PC-3 (cell line): ENCODE measurements at places on chromosomes 12 and 14.

DNA sequence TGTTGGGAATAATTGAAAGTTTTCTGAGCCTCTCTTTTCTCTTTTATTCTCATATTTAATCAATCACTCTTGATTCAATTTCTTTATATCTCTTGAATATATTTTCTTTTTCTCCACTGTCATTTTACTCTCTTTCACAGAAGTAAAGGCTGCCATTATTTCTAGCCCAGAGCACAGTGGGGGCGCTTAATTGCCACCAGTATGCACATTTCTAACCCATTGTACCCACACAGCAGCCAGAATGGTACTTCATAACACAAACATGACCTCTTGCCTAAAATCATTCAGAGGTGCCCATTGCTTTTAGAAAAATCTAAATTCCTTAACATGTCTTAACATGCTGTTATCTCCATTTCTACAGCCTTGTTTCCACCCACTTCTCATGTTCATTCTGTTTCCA lies 190.2 kb upstream of the LMO3 start:
- DNase-seq, result no peak

- no peak for DNase-seq
Measured at GRCh38 chr14:86533834-86534233, 1003.9 kb downstream of the FLRT2 start.

GRCh38 chr14:74586681-74587362 lies 25.2 kb downstream of the LTBP2 start:
- no peak for DNase-seq

DNA sequence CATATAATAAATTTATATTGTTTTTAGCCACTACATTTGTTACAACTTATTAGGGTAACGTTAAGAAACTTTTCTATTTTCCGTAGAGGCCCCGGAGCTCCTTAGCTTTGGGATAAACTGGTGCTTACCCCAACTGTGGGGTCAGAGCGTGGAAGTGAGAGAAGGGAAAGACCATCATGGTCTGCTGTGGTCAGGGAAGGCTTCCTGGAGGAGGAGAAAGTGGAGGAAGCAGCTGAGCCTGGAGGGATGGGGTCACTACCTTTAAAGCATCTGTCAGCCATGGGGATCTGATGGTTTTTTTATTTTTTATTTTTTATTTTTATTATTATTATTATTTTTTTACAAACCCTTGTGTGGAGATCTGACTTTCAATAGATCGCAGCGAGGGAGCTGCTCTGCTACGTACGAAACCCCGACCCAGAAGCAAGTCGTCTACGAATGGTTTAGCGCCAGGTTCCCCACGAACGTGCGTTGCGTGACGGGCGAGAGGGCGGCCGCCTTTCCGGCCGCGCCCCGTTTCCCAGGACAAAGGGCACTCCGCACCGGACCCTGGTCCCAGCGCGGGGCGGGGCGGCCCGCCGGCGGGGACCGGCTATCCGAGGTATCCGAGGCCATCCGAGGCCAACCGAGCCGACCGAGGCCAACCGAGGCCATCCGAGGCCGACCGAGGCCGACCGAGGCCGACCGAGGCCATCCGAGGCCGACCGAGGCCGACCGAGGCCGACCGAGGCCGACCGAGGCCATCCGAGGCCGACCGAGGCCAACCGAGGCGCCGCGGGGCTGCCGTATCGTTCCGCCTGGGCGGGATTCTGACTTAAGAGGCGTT lies 1101.2 kb upstream of the TMEM132C start:
- peak; percentile 82 for DNase-seq

DNA sequence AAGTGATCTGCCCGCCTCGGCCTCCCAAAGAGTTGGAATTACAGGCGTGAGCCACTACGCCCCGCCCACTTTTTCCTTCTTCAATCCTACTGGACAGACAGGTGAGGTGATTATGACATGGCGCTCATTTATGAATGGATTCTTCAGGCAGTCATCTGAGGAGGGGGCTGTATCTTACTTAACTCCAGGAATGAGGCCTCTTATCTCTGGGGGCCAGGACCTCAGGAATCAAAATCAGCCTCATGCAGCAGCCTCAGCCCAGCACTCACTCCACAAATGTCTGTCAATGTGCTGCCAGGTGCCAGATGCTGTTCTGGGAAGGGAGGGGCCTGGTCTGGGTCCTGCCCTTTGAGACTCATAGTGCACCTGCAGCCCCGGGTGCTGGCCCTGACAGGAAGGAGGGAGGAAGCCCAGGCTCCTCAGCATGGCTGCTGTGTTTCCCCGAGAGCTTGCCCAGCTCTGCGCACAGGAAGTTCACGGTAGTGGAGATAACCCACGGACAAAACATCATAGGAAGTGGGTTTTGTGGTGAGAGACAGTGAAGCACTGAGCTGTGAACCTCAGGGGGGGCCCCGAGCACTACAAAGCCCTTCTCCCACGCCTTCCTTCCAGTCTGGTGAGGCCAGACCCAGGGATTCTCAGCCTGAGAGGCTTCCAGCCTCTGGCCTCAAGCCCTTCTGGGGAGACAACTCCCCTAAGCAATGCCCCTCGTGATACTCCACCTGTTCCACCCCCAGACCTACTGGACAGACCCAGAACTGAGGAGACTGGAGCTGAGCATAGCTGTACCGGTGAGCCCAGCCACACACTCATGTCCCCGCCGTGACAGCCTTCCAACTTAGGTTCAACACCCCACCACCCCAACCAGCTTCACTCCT lies 22.3 kb downstream of the GALNT6 start:
- no peak for DNase-seq

DNA sequence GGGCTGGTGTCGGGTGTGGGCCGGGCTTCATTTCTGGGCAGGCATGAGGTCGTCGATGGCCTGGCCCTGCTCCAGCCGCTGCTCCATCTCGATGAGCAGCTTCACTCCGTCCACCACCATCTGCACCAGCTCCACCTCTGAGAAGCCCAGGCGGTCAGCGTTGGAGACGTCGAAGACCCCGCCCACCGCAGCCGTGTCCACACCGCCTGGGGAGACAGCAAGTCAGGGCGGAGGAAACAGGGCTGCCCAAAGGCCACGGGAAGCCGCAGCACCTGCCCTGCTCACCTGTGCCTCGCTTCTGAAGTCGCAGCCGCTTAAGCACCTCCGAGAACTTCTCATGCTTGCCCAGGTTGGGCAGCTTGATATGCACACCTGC lies 2.8 kb downstream of the CKB start:
- DNase-seq, result no peak

DNA sequence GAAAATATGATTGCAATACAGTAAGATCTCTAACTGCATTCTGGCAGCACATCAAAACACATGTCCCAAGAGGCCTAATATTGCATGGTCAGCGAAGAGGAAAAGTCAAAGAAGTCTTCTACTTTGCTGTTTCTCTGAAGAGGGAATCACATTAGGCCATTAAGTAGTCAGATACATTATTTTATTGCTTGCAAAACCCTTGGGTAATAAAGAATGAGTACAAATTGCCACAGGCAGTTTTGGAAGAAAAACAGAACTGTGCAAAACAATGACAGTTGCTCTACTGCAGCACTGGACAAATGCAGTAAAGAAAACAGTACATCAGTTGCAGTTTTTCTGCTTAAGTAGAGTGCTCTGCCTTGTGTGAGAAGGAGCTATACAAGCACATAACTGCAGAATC lies 211.9 kb downstream of the MED13L start:
- no peak for DNase-seq

DNA sequence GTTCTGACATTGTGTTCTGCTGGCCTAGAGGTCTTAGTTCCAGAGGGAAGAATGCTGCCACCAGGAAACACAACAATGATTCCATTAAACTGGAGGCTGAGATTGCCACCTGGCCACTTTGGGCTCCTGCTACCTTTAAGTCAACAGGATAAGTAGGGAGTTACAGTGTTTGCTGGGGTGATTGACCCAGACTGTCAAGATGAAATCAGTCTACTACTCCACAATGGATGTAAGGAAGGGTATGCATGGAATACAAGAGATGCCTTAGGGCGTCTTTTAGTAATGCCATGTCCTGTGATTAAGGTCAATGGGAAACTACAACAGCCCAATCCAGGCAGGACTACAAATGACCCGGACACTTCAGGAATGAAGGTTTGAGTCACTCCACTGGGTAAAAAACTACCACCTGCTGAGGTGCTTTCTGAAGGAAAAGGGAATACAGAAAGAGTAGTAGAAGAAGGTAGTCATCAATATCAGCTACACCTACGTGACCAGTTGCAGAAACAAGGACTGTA lies 852.6 kb downstream of the LRFN5 start:
- DNase-seq, result no peak

DNA sequence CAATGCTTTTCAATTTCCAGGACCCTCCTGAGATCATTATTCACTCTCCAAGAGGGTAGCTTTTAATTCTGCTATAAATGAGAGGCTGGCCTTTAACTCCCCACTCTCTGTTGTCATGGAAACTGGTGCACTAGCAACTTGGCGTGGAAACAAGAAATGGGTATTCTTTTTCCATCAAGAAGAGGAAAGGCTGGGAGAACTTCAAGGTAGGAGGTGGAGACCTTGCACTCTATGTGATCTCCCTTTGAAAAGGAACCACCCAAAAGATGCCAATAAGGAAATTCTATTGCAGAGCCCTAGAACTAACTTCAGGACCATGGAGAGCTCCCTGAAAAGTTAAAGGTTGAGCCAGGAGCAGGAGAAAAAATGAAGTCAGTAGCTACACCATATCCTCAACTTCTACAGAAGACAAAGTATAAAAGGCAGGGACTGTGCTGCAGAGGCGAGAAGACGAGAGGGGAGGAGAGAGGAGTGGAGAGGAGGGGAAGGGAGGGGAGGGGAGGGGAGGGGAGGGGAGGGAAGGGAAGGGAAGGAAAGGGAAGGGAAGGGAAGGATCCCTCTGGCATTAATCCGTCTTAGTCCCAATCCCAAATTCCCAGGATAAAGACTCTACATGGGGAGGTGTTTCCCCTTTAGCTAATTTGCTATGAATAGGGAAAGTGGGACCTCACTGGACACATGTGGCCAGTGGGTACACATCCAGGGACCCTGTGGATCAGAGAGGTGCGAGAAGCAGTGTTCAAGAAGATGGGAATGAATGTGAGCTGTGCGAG lies 46.7 kb upstream of the FICD start:
- DNase-seq, result peak; percentile 68

- DNase-seq, result peak; percentile 93
Measured at GRCh38 chr12:116320791-116321217, 43.3 kb upstream of the MED13L start.

- peak; percentile 99 for DNase-seq
Measured at GRCh38 chr14:102139286-102140026, at the start of gene WDR20. Gene WDR20, plus strand, starts transcription at chr14:102139897. Its CDS starts 27 bp downstream, at chr14:102139924.

- no peak for DNase-seq
Measured at GRCh38 chr14:87940382-87940781, 52.6 kb downstream of the GALC start.

GRCh38 chr12:71787580-71787979 lies 32.9 kb downstream of the RAB21 start:
- DNase-seq, result no peak

GRCh38 chr12:130530429-130530828 lies 185.7 kb downstream of the RIMBP2 start:
- DNase-seq, result no peak

GRCh38 chr14:95555053-95555452 lies 20.2 kb downstream of the GLRX5 start:
- no peak for DNase-seq

- peak; percentile 59 for DNase-seq
Measured at GRCh38 chr14:99320105-99320572, 48.1 kb upstream of the BCL11B start.

GRCh38 chr12:71704920-71705319 lies 19.0 kb downstream of the TMEM19 start:
- DNase-seq, result peak; percentile 33

DNA sequence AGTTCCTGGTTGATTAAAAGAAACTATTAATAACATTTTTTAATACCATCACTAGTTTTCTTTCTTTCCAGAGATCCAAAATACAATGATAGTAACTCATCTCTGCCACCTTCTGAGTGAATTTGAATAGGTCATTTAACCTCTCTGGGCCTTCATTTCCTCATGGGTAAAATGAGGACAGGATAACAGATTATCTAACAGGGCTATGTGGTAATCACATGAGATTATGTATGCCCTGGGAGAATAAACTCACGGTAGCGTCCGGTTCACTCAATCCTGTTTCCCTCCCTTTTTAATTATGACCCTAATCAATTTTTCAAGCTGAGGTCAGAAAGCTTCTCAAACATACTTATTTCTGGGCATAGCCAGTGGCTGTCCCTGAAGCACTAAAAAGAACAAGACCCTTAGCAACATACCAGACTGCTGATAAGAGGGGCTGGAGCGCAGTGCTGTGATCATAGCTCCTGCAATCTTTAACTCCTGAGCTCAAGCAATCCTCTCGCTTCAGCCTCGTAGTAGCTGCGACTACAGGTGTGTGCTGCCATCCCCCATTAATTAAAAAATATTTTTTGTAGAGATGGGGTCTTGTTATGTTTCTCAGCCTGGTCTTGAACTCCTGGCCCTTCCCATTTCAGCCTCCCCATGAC lies 24.2 kb downstream of the ATXN2 start:
- DNase-seq, result no peak

GRCh38 chr14:100652744-100653143 lies 65.5 kb upstream of the BEGAIN start:
- DNase-seq, result no peak

- DNase-seq, result peak; percentile 18
Measured at GRCh38 chr14:77547512-77548180, 49.0 kb upstream of the ISM2 start.

GRCh38 chr12:32535288-32535999 lies 136.1 kb downstream of the FGD4 start:
- peak; percentile 48 for DNase-seq

DNA sequence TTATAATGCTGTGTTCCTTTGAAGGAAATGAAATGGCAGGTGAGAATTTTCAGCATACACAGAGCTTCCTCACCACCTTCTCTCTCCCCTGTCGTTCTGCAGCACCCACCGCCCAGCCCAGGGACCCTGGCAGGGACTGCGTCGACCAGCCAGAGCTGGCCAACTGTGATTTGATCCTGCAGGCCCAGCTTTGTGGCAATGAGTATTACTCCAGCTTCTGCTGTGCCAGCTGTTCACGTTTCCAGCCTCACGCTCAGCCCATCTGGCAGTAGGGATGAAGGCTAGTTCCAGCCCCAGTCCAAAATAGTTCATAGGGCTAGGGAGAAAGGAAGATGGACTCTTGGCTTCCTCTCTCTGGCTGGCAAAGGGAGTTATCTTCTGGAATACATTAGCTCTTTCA lies 35.1 kb downstream of the PAPLN start:
- DNase-seq, result no peak

- DNase-seq, result no peak
Measured at GRCh38 chr14:34218881-34219280, 243.2 kb downstream of the SPTSSA start.

DNA sequence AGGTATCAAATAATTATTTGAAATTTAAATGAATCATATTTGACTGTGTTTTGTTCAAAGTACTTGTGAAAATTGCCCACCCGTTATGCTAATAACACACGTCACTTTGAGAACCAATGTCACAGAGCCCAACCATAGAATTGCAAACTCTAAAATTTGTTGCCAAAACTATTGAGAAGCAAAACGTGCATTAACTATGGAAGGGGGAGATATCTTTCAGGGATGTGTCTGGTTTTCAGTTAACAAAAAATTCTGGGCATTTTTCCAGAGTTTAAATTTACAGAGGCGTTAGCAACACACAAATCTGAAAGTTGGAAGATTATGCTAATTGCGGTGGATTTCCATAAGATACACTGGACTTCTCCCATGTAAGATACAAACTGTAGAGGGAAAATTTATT lies 371.8 kb upstream of the E2F7 start:
- DNase-seq, result no peak

GRCh38 chr12:128973883-128974681 lies 120.8 kb downstream of the GLT1D1 start:
- no peak for DNase-seq
